ENCODE measurements at places on chromosomes 4 and X.

- DNase-seq = no peak
These were observed 379.6 kb downstream of the IL15 start for GRCh38 chr4:142016031-142016430.

DNA sequence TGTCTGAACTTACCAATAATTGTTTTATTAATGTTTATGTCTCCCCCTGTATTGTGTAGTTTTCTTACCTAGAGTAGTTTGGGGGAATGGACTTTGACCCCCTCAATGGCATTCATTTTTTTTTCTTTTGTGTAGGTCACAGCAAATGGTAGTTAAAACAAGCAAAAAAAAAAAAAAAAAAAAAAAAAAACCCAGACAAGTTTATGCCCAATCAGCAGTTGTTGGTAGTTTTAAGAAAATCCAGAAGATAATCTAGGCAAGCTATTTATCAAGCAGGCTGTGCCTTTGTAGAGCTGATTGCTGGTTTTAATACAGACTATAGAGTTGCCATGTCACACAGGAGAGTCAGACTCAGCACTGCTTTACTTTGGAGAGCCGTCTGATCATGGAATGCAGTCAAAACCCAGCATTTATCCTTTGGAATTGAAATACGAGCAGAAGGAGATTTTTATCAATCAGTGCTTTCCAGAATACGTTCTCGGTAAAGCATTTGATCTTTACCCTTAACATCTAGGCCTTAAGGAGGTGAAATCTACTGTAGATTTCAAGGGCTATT, 16.6 kb downstream of the DCUN1D4 start:
- DNase-seq = no peak

DNA sequence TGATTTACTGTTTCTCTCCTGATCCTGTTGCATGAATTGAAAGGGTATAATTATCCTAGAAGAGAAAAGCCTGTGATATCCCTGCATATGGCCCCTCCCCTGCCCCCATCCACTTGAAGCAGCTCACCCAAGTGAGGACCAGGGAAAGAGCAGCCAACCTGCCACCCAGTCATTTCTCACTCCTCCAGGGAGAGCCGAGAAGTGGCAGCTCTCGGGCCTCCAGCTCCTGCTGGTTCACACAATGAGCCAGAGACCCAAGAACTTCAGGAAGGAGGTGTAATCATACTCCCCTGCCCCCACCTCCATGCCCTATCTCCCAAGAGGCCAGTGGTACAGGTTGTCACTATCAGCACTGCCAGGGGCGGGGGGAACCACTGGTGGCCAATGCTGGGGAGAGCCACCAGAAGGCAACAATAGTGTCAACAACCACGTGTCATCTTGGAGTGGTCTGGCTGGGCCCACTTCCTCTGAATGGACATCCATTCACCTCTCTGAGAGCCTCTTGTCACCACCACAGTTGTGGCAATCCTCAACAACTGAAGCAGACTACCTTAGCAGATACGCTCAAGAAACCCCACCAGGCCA, 42.9 kb downstream of the APOO start:
- no peak for DNase-seq

DNA sequence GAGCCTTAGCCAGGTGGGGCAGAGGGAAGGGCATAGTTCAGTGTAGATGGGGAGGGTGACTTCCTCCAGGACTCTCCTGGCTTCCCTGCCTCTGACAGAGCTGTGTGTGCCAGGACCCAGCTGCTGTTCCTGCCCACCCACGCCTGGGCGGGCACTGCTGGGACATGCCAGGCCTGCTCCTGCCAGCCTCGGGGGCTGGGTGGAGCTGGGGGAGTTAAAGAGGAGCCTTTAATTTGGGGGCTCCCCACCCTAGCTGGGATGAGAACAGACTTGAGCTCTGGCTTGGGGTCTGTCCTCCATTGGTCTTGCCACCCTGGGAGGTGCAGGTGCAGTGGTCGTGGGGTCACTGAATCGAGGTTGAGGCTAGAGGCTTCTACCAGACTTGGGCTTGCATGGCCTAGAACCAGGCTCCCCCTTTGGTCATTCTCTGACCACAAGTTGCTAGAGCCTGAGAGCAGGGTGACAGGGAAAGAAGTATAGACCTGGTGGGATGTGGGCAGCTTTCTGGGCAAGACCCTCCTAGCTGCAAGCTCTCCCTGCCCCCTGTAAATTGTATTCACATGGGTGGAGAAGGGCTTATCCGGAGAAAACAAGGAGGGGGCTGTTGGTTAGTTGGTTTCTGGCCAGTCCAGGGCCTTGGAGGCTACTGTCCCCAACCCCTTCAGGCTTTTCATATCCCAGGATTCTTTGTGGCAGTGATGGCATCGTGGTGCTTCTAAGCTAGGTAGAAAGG, 5.7 kb downstream of the EFNB1 start:
- DNase-seq = no peak

GRCh38 chr4:56874166-56874565, 33.5 kb upstream of the REST start:
- DNase-seq = peak; percentile 15

- DNase-seq = no peak
These were observed 8.2 kb downstream of the ATP11C start for GRCh38 chrX:139924696-139925095.

DNA sequence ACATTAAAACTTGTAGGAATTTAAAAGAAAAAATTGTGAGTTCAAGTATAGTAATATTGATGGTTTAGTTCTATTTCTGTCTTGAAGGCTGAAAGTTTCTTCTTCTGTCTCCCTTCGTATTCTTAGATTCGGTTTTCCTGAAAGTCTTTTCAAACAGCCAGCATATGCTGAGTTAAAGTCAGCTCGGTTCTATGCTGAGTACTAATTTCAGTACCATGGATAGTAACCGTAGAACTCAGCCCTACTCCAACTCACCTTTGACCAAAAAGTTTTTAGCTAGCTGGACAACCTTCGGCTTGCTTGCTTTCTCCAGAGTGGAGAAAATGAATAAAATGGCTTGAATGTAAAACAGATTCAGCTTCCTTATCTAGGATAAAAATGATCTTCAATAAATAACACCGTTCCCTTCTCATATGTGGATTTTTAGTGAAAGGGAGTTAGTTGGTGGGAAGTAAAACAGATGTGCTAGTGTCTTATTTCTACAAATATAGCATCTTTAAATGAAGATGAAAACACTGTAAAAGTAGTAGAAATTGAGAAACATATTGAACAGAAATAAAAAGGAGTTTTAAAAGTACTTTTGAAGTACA, 5.2 kb downstream of the POU4F2 start:
- no peak for DNase-seq

DNA sequence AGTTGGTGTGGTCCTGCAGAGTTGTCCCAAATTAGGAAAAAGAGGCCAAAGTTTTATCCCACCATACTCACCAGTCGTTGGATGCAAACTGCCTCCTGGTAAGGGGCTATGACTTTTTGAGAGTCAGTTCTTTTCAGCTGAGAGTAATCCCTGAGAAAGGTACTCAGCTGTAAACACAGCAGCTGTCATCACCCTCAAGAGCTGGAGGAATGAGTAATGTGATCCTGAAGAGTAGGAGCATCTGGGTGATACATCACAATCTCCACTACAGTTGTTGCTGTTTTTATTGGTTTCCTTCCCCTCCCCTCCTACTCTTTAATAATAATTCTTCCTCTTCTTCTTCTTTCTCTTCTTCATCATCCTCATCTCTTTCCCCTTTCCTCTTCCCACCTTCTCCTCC, 5.7 kb downstream of the MAGEE1 start:
- DNase-seq = no peak

DNA sequence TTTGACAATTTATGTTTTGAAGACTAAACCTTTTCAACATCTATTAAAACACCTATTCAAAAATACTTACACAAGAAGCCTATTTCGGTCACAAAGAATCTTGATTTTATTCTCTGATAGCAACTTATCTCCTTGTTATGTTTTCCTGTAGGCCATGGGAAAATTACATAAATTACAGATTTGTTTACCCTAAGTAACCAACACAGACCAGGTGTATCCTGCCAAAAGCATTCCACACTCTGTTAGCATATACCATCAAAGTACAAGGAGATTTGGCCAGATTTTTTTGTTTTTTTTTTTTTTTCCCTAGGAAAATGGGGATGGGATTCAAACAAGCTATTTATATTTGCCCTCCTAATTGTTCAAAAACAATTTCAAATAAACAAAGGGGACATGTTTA, 497.9 kb upstream of the MAGEB18 start:
- no peak for DNase-seq

- no peak for DNase-seq
These were observed 376 bp upstream of the C4orf36 start for GRCh38 chr4:86892636-86892960.

DNA sequence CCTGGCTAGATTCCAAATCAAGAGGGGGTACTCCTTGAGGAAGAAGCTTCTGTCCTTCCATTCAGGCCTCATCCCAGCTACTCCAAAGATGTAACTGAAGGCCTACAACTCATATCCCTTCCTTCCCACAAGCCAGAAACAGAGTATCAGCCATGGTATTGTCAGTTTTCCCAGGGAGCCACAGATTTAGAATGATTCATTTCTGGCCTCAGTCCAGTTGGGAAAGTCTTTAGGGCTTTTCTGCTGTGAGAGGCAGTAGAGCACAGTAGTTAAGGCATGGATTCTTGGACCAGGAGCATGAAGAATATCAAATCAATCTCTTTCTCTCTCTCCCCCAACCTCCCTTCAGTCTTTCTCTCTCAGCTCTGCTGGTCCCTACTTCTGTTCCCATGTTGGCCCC, 505.0 kb downstream of the BCOR start:
- no peak for DNase-seq

GRCh38 chrX:24395775-24396174, 35.3 kb downstream of the SUPT20HL1 start:
- DNase-seq = peak; percentile 57

GRCh38 chrX:30715976-30716375, 62.8 kb downstream of the GK start:
- no peak for DNase-seq

DNA sequence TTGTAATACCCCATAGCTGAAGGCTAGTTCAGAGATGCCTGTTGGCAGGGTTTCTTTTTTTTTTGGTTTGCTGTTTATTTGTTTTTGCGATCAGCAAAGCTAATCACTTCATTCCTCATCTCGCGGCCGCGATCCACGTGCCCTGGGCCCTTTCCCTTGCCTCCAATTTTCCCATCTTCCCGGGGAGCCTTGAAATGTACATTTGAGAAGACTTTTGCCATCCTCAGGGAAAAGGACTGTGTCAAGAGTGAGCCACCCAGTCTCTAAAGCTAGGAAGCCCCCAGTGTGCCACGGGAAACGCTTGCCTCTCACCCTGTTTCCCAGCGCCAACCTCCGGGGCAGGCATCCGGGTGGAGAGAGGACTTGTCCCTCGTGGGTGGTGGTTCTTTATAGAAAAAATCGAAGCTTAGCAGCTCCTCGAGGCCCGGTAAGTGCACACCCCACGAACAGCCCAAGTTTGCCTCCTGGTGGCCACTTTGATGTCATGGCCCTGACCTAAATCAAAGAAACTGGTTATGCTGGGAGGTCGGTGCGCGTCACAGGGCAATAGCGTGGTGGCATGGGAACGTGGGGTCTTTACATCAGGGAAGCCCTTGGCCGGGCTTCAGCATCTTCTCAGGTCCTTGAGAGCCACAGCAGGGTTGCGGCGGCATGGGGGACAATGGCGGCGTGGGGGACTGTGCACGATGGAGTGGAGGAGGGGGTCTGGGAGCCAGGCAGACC, 42.0 kb downstream of the MAP7D3 start:
- no peak for DNase-seq

- DNase-seq = no peak
These were observed 124.9 kb upstream of the POF1B start for GRCh38 chrX:85504381-85504780.

GRCh38 chrX:19556202-19556601, 40.9 kb upstream of the MAP3K15 start:
- DNase-seq = no peak

DNA sequence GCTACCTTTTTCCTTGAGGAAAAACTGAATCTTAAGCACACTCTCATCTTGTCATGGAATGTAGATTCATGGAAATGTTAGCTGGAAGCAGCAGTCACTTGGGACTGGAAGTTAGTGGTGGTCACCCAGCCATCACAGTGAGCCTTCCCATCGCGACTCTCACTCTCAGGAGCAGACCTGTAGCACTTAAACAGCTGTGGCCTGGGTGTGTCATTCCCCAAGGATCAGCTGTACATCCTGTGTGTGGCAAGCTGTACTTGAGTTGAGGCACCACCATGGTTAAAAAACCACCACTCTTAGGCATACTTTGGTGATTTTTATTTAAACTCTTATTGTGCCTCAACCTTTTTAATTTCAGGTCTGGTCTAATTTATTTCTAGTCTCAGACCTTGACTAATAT, 46.7 kb downstream of the JADE1 start:
- DNase-seq = no peak

- no peak for DNase-seq
These were observed 73.1 kb downstream of the MAPK10 start for GRCh38 chr4:86286726-86287125.

DNA sequence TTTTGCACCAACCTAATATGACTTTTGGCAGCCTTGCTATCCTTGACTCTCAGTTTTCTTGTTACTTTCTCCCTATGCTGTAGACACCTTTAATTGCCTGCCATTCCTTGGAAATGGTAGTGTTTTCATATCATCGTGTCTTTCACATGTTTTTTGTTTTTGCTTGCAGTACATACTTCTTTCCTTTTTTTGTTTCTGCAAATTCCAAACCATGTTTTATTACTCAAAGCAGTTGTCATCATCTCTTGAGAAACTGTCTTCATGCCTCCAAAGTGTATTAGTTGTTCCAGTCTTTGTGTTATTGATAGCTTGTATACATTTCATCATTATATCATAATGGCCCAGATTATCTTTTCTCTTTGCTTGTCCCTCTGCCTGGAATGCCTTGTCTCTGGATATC, 57.1 kb downstream of the PDLIM5 start:
- DNase-seq = no peak

DNA sequence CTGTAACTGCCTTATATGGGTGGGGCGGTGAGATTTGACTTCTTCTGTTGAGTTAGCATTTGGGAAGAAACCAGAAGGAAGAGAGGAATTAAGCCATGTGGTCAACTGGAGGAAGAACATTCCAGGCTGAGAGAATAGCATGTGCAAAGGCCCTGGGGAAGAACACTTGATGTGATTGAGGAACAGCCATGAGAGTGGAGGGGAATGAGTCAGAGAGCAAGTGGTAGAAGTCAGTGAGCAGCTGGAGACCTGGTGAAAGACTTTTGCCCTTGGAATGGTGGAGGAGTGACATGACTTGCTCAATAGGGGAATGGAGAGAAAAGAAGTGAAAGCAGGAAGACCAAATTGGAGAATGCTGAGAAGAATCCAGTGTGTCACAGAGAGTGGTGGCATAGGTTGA, 327.8 kb upstream of the HAND2 start:
- DNase-seq = no peak

DNA sequence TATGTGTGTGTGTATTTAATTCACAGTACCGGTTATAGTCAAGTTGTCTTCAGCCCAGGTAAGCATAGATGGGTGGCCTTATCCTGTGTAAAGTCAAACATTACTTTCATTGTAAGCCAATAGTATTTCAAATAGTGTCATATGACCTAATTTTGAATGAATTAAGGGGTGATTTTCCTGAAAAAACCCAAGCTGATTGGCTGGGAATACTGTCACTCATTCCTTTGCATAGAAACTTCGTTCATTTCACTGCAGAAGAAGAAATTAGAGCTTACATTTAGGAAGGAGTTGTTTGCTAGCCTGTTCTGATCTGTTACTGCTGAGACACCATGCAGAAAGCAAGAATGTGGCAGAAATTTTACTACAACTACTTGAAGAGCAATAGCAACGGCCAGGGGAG, 45.4 kb downstream of the SMARCAD1 start:
- DNase-seq = no peak

Measured in SK-N-DZ (cell line).